ENCODE measurements at places on chromosomes 2 and 18.

DNA sequence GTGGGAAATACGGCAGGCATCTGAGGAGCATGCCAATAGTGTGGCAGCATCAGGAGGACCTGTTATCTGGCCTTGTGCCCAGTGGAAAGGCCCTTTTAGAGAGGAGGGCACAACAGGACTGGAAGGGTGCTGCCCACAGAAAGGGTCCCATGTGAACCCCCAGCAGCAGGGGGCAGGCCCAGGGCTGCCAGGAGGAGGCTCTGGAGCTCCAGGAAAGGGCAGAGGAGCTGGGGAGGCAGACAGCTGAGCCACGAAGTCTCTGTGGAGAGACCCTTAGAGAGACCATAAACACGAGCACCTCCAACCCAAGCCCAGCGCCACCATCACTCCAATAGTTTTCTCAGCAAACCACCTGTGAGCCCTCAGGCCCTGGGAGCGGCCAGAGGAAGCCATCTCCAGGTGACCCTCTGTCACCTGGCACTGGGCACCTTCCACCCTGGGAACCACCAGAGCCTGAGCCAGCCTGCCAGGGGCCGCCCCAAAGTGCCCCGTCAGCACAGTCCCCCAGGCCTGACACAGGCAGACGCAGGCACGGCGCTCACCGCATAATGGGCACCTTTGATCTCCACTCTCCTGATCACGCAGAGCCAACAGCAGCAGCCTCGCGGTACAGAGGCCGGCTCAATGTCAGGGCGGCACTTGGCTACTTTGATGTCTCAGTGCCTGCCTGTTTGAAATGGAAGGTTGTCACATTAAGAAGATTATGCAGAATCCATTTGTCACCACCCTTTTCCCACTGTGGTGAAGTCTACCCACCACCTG is 162.5 kb upstream of the RAB6C start:
- no peaks in the 10 kb centered on the region for H3K27me3 ChIP-seq
- H3K4me1 ChIP-seq, result no peaks in the 10 kb centered on the region
- no peak overlapping the region for H3K4me3 ChIP-seq
- no peaks in the 10 kb centered on the region for H3K36me3 ChIP-seq

DNA sequence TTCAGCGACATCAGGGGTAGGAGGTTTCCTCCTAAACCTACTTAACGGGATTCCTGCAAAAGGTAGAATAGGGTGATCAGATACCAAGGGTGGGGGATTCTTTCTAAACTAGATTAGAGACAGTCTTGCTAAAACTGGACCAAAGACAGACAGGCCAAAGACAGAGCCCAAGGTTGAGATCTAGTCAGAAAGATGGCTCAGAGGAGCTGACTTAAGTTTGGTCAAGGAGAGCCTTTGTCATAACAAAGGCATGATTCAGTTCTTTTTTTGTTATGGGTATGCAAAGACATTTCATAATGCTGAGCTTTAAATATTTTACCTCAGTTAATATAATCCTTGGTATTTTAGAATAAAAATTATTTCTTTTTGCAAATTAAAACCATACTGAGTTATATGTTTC is 17.8 kb upstream of the GPR75 start:
- no peak overlapping the region for H3K4me3 ChIP-seq
- no peaks in the 10 kb centered on the region for H3K4me1 ChIP-seq
- H3K27ac ChIP-seq, result no peak overlapping the region
- no peak for DNase-seq

DNA sequence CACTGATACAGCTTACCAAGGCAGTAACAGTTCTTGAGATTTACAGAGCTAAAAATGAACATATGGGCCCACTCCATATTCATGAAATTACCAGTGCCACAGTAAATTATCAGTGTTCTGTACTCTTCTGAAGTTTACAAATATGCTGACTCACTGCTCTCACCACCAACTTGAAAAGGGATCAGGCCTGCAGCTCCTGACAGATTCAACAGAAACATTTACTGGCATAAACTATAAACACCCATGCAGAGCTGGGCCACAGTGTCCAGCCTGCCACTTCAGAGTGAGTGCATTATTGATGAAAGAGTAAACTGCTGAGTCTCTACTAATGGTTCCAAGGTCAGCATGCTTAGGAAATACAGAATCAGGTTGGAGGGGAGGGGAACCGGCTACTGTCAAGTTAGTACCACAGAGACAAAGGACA is 83.1 kb downstream of the FARSB start:
- no peak overlapping the region for H3K4me3 ChIP-seq
- peaks cover 19% of the 10 kb centered on the region for H3K36me3 ChIP-seq
- peaks cover 13% of the 10 kb centered on the region for H3K4me1 ChIP-seq
- H3K27ac ChIP-seq, result peak overlapping the region; percentile 35

GRCh38 chr2:67485431-67485830 is 88.3 kb downstream of the ETAA1 start:
- DNase-seq, result no peak
- H3K4me1 ChIP-seq, result no peaks in the 10 kb centered on the region
- no peaks in the 10 kb centered on the region for H3K36me3 ChIP-seq
- H3K4me3 ChIP-seq, result no peak overlapping the region
- no peak overlapping the region for H3K27ac ChIP-seq

DNA sequence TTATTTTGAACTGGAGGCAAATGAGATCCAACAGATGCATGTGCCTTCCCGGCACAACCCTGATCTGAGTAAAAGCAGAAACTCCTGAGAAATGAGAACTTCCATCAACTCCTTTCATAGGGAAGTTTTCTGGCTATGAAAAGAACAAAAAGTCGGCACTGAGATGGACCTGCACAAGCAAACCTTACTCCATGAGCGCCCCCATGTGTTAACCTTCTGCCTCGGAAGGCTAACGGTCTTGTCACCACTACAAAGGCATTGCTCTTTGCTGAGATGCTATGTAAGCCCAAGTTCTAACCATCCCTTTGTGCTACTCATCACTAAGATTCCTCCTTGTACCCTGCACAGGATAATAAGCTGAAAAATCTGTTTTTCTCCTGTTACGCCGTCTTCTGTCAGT is 57.3 kb upstream of the SULT1C3 start:
- no peak overlapping the region for H3K27ac ChIP-seq
- peaks cover 4% of the 10 kb centered on the region for H3K27me3 ChIP-seq
- no peaks in the 10 kb centered on the region for H3K4me1 ChIP-seq
- H3K36me3 ChIP-seq, result no peaks in the 10 kb centered on the region
- H3K4me3 ChIP-seq, result no peak overlapping the region
- DNase-seq, result no peak

- no peak overlapping the region for H3K4me3 ChIP-seq
- no peak overlapping the region for H3K27ac ChIP-seq
- no peaks in the 10 kb centered on the region for H3K4me1 ChIP-seq
- H3K36me3 ChIP-seq, result no peaks in the 10 kb centered on the region
These were observed 132.9 kb upstream of the PKDCC start for GRCh38 chr2:41914936-41915335.

DNA sequence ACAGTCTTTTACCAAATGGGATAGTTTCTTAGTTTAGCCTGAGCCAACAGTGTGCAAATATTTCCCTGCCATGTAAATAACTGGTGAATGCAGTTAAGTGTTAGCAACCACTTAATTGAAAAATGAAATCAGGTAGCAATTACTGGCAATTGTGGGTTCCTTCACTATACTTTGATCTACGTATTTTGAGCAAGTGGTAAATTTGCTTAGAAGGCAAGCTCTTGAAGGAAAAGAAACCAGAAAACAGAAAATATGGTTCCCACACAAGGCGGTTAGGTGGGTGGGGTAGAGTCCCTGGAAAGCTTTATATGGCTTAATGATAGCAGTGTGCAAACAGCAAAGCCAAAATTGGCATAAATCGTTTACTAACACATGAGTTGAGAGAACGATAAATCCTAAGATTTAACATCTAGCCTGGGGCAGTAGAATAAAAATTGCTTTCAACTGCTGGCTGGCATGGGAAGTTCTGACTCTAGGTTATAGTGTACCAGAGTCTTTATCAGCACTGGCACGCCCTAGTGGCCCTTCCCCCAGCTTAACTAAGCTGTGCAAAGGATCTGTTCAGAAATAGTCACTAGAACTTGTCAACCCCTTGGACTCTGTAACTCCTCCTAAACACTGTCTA is 17.0 kb downstream of the SLC9A2 start:
- no peak for DNase-seq
- peaks cover 23% of the 10 kb centered on the region for H3K27me3 ChIP-seq
- H3K4me3 ChIP-seq, result no peak overlapping the region
- H3K4me1 ChIP-seq, result no peaks in the 10 kb centered on the region
- H3K27ac ChIP-seq, result no peak overlapping the region
- H3K36me3 ChIP-seq, result no peaks in the 10 kb centered on the region

DNA sequence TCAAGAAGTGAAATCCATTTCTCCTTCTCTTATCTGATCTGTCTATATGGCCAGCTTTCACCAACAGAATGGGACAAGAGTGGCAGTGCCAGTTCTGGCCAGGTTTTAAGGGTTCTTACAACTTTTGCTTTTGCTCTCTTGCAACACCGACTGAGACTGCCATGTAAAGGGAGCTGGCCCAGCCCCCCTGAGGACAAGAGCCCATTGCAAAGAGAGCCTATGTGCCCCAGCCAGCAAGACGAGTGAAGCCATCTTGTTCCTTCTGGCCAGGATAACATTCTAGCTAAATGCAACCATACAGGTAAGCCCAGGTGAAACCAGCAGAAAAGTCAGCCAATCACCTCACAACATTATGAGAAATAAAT is 101.0 kb upstream of the RND3 start:
- no peak overlapping the region for H3K27ac ChIP-seq
- DNase-seq, result no peak
- no peaks in the 10 kb centered on the region for H3K27me3 ChIP-seq
- no peak overlapping the region for H3K4me3 ChIP-seq
- no peaks in the 10 kb centered on the region for H3K36me3 ChIP-seq
- H3K4me1 ChIP-seq, result no peaks in the 10 kb centered on the region

GRCh38 chr2:226792155-226792881 is 7.3 kb downstream of the IRS1 start:
- H3K27ac ChIP-seq, result peak overlapping the region; percentile 88
- DNase-seq, result no peak
- peak overlapping the region; percentile 54 for H3K4me3 ChIP-seq
- H3K27me3 ChIP-seq, result no peaks in the 10 kb centered on the region

- H3K36me3 ChIP-seq, result no peaks in the 10 kb centered on the region
- no peak overlapping the region for H3K4me3 ChIP-seq
- no peaks in the 10 kb centered on the region for H3K27me3 ChIP-seq
- H3K4me1 ChIP-seq, result no peaks in the 10 kb centered on the region
- DNase-seq, result no peak
These were observed 680.6 kb upstream of the FANCL start for GRCh38 chr2:58921676-58922075.

DNA sequence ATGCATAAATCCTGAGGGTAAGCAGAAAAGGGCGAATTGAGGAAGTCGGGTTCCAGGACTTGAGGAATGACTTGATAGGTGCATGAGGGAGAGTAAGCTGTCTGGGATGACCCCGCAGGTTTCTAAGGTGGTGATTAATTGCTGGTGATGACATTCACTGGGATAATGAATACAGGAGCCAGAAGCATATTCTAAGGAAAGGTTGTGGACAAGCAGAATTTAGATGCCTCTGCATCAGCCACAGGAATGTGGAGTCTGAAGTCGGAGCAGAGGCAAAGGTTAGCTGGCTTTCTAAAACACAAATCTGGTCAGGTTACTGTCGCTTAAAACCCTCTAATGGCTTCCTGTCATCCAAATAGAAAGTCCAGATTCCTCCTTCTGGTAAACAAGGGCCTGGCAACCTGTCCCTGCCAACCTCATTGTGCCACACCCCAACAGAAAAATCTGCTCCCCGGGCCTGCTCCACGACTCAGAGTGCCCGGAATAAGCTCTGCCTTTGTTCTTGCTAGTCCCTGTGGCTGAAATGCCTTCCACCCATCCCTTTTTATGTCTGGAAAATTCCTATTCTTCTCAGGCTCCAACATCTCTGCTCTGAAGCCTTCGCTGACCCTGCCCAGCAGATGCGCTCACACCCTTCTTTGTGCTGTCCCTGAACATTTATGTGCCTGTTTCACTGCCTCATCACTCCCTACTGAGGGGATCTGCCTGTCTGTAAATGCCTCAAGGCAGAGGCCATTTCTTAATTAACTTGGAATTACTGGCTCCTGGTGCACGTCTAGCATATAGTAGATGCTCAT is 11.3 kb upstream of the TMEM214 start:
- H3K27me3 ChIP-seq, result peaks cover 4% of the 10 kb centered on the region
- H3K36me3 ChIP-seq, result peaks cover 3% of the 10 kb centered on the region
- no peaks in the 10 kb centered on the region for H3K4me1 ChIP-seq
- DNase-seq, result no peak

GRCh38 chr18:7325126-7325430 is 94.2 kb downstream of the LRRC30 start:
- no peaks in the 10 kb centered on the region for H3K27me3 ChIP-seq
- H3K4me1 ChIP-seq, result no peaks in the 10 kb centered on the region
- H3K27ac ChIP-seq, result no peak overlapping the region
- no peak overlapping the region for H3K4me3 ChIP-seq
- no peaks in the 10 kb centered on the region for H3K36me3 ChIP-seq

Data from activated naive CD4-positive, alpha-beta T cell treated with anti-CD3 and anti-CD28 coated beads, Interleukin-2, amount 10 ng/mL, durations not matched to agents 7 days and 5 days (primary cell).